ENCODE measurements at places on chromosomes 5 and 9.

DNA sequence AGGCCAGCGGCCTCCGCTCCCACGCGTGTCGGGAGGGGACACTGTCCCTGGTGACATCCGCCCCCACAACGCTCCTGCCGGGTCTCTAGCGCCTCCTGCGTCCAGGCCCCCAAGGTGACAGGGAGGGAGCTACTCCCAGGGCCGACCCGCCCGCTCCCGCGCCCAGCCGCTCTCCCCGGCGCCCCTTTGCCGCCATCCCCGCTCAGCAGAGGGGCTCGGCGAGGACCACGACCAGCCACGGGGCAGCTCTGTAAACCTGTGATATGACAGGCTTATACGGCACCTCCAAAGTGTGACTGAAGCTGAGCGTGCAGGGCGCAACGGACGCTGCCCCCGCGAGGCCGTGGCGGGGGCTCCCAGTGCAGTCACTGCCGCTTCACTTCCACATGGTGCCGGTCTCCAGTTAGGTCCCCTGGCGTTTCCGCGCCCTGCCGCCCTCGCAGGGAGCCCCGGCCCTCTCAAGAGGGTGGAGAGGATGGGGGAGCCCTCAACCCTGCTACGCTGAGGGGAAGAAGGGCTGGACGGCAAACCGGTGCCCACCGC, 978 bp upstream of the ADCY2 start:
- DNase-seq: no peak

GRCh38 chr9:136705564-136705963, 6.8 kb upstream of the DIPK1B start:
- DNase-seq: no peak

DNA sequence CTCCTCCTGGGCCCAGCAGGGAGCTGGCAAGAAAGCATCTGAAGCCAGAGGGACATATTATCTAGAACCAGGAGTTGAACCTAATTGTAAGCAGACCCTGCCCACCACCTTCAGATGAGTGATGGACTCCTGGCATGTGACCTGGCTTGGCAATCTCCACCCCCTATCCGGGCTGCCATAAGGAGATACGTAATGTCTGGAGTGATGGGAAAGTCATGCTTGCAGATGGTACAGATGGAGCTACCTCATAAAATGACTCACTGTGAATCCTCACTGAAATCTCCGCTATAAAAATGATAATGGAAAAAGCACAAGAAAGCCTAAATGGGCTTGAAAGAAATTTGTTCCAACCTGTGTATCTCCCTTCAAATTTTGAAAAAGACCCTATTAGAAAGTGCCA, 157.5 kb downstream of the DMRT2 start:
- DNase-seq: no peak

DNA sequence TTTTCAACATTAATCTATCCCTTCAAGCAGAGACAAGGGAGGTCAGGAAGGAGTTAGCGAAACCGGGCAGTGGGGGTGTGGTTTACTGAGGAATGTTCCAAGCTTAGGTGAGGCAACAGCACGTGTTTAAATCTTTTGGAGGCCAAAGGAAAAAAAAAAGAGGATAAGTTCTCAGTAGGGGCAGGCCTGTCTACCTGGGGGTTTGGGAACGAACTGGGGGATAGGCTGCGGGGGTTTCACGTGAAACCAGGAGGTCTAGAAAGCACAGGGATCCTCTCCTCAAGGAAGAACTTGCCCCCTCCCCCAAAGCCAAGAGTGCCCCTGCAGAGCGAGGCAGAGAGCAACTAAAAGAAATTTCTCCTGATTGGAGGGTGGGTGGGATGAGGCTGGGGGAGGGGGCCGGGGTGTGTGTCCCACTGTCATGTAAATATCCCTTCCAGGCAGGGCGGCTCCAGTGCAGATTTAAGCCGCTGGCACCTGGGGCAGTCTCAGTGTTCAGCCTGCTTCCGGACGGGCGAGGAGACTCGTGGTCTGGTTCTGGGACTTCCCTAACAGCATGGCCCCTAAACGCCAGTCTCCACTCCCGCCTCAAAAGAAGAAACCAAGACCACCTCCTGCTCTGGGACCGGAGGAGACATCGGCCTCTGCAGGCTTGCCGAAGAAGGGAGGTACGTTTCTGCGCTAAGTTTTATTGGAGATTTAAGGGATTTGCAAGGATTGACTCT, 5.5 kb upstream of the SET start:
- DNase-seq: peak; percentile 69

GRCh38 chr5:153952893-153953292, 85.8 kb downstream of the FAM114A2 start:
- no peak for DNase-seq

Data from Right ventricle myocardium superior (tissue), 1 donor.